ENCODE measurements at places on chromosomes 3 and 15. TPM values are rescaled to one million over a fixed set of nuclear protein-coding genes. Genes with fewer than 3 reads are reported as not detected.
A peak's percentile ranks its signal among the peaks of the same experiment; 100 is the strongest.

The GOLGA8J gene
- not detected for total RNA-seq

The TRIM42 gene
- not detected for total RNA-seq

The EPHA3 gene
- total RNA-seq, result 0.04 TPM

The NR2E3 gene
- total RNA-seq, result not detected

The TYRO3 gene
- 5.2 TPM for total RNA-seq

The RFT1 gene
- total RNA-seq, result 18.6 TPM

The SEMA3G gene
- 0.21 TPM for total RNA-seq

The CD200 gene
- 19.2 TPM for total RNA-seq

The FSIP1 gene
- 0.62 TPM for total RNA-seq

The MOBP gene
- total RNA-seq, result 0.08 TPM

DNA sequence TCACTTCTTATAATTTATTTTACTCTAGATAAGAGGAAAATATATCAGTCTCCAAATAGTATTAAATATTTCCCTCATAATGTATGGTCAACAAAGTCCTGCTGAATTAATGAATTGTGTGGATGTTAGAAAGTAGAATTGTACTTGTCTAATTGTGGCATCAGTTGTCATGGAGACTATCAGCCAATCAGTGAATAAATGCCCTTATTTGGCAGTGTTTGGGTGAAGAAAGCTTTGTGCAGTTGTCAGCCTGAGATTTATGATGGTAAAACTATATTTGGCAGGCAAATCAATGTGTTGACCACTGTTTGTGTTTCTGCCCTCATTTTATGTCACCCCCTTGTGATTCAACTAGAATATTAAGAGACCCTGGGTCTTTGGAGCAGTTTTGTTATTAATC lies 293.6 kb upstream of the MDFIC2 start:
- no peak for DNase-seq

DNA sequence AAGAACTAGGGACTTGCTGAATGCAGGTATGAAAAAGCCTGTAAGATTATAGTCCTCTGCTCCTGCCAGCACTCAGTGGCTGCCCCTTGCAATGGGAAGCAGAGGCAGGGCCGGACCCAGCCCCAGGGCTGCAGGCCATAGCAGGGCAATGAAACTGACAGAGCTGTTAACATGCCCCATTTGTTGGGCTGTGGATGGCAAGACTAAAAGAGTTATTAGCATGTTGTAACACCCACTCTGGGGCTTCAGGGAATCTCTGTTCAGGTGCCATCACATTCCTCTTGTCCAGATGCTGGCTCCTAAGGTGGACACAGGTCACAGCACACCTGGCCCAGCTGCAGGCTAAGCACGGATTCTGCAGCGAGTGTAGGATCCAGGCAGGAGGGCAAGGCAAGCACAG lies 7.4 kb upstream of the OR5H2 start:
- DNase-seq, result no peak

- DNase-seq, result peak; percentile 51
Observed at GRCh38 chr3:195154793-195155535, 116.0 kb downstream of the XXYLT1 start.

DNA sequence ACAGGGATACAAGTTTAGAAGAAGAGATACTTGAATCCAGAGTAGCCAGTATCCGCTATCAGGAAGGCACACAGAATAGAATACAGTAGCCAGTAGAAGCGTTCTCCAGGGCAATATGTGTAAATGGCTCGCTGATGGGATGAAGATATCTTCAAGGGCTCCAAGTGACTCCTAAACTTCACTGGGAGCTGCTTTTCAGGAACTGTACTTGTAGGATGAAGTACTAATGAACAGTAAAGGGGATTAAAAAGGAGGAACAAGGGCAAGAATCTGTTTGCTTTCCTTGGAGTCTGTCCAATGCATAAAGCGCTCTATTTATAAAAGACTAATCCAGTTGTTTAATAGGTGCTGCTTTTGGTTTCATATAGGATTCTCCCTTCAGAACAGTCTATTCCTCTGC lies 78.4 kb downstream of the THRB start:
- no peak for DNase-seq

- DNase-seq, result no peak
Observed at GRCh38 chr3:187822402-187822801, 77.1 kb upstream of the BCL6 start.

DNA sequence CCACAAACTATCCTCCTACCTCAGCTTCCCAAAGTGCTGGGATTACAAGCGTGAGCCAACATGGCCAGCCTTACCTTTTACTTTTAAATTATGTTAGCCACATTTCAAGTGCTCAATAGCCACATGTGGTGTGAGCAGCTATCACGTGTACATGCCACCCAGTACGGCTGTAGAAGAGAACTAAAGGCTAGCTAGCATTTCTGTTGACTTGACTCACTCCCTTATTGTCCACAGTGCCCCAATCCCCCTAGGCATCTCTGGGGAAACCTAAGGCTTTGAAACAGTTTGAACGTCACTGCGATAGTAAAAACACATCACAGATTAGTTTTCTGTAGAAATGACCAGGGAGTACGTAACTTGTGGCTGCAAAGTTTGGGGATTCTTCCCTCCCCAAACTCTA lies 12.0 kb downstream of the C15orf40 start:
- DNase-seq, result no peak

- no peak for DNase-seq
Observed at GRCh38 chr3:184884359-184885017, 72.5 kb downstream of the VPS8 start.

DNA sequence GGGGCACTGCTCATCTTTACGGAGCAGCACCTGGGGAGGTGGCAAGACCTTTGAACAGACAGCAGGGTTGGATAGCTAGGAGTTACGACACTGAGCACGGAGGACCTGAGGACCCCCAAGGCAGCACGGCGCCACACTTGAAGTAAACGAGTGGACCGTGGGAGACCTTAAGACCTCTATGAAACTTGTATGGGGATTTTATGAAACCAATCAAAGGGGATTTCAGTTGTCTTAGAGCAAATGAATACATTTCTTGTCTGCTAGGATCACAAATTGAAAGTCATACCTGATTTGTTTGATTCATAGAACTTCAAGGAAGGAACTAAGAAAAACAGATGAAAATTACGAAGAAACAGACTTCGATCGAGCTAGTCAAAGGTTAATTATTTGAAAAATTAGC lies 281.2 kb downstream of the MECOM start:
- no peak for DNase-seq

- DNase-seq, result no peak
Observed at GRCh38 chr15:72315706-72316370, 4.1 kb downstream of the CELF6 start.

GRCh38 chr15:50108461-50108860 lies 10.6 kb downstream of the ATP8B4 start:
- DNase-seq, result no peak

DNA sequence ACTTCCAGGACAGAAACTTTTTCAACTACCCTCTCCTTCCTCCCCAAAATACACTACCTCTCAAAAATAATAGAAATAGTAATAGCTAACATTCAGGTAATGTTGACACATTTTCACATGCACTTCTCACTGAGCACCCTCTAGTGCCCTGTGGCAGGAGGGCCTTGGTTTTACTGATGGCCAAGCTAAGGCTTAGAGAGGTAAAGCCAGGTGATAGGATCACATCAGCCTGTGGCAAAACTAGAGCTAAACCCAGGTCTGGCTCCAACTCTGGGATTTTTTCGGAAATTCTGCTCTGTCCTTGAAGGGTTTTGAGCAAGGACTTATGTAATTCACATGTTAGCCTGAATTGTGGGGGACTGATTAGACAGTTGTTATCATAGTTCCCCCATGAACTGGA lies 922 bp upstream of the TAMM41 start:
- no peak for DNase-seq

- no peak for DNase-seq
Observed at GRCh38 chr3:153094386-153094785, 67.6 kb upstream of the RAP2B start.

DNA sequence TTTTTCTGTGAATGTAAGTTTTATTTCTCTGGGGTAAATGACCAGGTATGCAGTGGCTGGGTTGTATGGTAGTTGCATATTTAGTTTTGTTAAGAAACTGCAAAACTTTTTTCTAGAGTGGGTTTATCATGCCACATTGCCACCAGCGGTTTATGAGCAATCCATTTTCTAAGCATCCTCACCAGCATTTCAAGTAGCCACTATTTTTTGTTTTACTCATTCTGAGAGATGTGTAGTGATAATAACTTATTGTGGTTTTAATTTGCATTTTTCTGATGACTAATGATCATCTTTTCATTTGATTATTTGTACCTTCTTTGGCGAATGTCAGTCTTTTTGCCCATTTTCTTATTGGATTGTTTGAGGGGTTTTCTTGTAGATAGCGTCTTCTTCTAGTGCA lies 56.2 kb downstream of the SPRED1 start:
- DNase-seq, result no peak

DNA sequence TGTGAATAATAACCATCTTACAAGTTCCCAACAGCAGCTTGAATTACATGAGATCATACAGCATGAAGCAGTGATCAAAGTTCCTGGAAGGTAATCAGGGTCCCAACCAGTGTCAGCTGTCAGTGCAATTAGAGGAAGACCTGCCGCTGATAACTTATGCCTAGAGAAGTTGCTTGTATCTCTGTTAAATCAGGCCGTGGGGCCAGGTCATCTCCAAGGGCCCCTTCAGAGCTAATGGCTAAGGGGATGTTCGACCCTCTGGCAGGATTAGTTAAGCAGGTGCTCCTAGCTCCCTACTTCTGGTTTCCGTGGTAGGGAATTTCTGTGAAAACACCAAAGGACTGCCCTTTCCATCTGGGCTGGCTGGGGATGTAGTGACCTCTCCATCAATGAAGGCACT lies 251.0 kb downstream of the FAM43A start:
- DNase-seq, result no peak

DNA sequence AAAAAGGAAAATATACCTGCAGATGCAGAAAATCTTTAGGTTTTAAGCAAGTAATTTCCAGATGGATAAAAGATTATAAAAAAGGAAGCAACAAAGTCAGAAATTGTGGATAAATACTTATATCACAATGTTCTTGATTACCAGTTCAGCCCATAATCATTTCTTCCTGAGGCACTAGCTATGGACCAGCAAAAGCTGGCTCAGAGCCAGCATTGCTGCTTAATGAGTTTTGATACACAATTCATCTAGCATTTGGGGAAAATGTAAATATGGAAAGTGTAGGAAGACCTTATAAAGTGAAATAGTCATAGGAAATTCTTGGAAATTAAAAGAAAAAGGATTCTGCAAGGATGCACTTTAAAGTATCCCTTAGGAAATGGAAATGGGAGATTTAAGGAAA lies 168.3 kb upstream of the GBE1 start:
- no peak for DNase-seq

DNA sequence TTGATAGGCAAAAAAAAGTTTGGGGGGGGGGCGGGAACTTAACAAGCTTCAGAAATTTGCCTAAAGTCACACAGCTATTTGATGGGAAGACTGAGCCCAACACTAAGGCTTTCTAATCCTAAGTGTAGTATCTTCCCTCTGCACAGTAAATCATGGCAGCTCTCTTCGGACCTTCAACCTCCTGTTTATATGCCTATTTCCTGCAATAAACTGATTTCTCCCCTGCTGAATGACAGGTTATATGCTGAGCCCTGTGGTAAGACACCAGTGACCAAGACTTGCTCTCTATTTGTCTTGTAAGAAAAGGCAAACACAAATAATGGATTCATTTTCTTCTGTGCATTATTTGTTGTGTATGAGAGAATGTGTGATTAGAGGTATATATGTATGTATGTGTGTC lies 355.8 kb upstream of the ARRDC4 start:
- DNase-seq, result no peak

GRCh38 chr3:2024713-2025112 lies 74.0 kb upstream of the CNTN4 start:
- DNase-seq, result no peak
